Stimulated activated CD4-positive, alpha-beta T cell treated with anti-CD3 and anti-CD28 coated beads, Interleukin-4, amount 100 ng/mL, for 4 hours (primary cell): ENCODE measurements at places on chromosomes 7 and 10.

GRCh38 chr10:57049096-57049495, 688.0 kb upstream of the ZWINT start:
- no peak for DNase-seq

- DNase-seq, result no peak
Observed at GRCh38 chr7:121450631-121451198, 54.6 kb upstream of the FAM3C start.

DNA sequence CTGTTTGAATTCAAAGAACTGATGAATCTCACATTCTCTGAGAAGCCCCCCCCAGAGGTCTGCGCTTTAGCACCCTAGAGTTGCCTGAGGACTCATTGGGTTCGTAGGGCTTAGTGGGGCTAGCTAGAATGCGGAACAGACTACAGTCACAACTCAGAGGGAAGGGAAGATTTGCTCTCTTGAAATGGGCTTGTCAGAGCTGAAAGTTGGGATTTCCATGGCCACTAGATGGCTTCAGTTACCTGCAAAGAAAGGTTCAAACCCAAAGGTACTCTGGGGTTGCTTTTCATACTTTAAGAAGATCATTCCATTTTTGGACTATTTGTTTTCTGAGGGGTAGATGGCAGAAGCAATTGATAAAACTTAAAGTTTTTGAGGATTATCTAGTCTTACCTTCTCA, 205.0 kb downstream of the BBS9 start:
- no peak for DNase-seq

DNA sequence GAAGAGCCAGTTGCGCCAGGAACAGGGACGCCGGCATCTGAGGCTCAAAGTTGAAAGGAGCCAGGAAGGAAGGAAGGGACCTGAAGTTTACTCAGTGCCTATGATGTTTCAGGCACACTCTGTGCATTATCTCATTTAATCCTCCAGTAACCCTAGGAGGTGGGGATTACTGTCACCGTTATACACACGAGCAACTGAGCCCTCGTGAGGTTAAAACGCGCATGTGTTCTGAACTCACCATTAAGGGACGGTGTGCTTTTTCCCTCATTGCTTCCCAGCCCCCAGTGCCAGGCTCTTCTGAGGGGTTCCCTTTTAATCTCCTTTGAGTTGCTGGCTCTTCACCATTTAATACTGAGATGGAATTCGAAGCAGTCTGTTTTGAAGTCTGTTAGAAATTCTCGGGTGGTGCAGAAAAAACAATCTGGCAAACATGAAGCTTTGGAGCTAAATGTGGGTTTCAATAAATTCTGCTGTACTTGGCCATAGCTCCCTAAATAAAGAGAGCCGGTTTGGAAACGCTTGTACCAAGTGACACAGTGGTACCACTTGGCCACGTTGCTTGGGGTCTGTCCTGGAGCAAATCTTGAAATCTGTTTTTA, 102.2 kb downstream of the TAX1BP1 start:
- no peak for DNase-seq

DNA sequence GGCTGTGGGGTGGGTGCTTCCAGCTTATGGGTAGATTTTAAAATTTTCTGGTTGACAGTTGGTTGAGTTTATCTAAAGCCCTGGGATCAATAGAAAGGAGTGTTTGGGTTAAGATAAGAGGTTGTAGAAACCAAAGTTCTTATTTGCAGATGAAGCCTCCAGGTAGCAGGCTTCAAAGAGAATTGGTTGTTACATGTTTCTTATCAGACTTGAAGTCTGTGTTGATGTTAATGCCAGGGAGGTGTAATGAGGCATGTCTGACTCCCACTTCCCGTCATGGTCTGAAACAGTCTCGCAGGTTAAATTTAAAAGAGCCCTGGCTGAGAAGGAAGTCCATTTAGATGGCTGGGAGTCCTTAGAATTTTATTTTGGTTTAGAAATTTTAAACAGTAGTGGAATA, 165.2 kb upstream of the TMEM72 start:
- no peak for DNase-seq

DNA sequence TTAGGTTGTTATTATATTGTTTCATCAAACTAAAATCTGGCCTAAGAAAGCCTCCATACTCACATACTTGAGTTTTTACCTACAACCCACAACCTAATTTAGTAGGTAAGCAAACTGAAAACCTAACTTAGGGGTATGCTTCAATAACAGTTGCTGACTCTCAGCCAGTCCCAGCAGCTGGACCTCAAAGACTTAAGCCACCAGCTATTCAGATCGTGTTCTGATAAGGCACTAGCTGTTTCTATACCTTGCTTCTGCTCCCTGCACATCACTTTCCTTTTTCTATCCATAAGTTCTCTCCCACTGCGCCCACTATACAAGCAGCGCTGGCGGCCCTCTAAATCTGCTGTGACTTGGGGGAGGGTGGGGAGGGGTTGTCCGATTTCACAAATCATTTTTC, 42.3 kb downstream of the SUGCT start:
- DNase-seq, result no peak

DNA sequence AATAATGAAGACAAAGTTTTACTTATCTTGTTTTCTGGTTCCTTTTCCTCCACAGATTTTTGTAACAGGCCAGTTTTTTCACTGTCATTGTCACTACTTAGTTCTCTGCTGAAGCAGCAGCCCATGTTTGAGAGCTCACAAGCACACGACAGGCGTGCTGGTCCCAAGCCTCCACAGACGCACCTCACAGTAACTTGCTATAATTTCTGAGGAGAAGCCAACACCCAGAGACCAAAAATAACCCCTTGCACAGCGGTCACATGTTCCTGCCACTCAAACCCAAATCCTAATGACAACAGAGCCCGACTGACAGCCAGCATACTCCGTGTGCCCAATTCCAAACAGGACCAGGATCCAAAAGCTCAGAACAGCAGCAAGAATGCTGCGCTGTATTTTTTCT, 58.5 kb downstream of the LARP4B start:
- no peak for DNase-seq

GRCh38 chr10:42609872-42610271, 28.5 kb downstream of the ZNF33B start:
- no peak for DNase-seq

DNA sequence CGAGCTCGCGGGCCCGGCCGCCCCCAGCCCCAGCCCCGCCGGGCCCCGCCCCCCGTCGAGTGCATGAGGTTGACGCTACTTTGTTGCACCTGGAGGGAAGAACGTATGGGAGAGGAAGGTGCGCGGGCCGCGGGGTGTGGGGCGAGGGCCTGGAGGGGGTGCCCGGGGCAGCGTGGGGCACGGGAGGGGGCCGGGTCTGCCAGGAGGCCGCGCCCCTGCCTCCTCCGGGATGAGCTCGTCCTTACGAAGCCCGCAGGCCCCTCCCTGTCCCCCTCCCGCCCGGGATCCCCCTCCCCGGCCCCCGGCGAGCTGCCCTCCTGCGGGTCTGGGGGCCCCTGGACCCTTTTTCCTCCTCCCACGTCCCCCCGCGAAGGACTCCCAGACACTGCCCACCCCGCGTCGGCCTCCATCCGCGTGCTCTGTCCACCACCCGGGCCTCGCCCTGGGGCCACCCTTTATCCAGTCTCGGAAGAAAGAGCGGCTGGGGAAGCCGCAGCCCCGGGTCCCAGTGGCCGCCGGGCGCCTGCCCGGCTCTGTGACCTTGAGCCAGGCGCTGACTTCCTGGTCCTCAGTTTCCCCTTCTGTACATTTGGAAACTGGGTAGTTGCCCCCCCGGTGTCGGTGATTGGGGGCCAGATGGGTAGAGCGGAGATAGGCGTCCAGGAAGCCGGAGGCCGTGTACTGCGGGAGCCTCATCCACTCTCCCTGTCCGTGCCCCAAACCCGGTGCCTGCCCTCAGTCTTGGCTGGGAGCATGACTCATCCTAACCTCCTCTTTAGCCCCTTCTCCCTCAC, 521 bp downstream of the LIMK1 start:
- peak; percentile 27 for DNase-seq

GRCh38 chr7:44626620-44627019, 20.2 kb downstream of the OGDH start:
- DNase-seq, result no peak

DNA sequence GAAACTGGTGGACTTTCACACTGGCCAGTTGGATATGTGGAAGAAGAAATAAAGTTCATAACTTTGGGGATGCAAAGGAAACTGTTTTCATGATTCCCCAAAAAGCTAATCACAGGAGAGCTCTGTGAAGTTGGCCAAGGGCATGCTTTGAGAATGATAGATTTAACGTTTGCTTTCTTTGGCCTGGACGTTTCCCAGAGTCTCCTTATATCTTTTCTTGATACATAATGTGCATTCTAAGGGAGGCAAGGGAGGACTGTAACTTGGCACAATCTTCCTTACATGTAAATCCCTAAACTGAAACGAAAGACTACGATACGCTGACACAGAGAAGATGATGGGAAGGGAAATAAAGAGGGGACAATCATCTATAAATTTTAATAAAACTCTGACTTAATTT, 176.5 kb upstream of the INHBA start:
- DNase-seq, result no peak

DNA sequence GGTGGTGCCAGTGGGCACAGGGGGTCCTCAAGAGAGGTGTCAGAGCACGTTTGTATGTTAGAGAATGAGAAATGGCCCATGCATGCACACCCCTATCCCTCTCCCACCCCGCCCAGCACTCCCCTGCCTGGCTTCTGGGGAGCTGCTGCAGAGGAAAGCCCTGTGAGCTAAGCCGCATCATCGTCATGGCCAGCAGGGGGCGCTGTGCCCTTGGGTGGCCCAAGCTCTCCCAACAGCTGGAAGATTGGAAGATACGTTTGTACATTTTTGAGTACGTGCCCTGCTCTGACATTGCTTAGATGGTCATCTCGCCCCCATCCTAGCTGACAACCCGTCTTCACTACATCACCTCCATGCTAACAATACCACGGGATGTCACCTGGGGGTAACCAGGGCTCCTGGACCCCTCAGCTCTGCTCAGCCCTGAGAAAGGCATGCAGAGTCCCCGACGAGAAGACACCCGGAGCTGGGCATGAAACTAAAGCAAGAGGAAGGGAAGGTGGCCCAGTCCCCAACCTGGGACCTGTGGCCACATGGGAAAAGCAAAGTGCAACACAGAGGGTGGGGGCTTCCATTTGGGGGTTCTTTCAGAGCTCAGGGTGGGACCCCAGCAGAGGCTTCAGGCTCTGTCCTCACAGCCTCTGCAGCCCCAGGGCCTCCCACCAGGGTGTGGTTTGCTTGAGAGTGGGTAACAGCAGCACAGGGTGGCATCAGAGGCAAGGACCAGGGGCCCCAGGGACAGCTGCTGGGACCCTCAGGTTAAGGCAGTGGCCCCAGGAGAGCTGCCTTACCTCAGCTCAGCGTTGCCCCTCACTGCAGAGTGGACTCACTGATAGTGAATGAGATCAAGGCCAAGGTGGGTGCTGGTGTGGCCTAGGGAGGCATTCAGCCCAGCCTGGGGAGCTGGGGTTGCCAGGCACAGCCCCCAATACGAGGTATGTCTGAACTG, 136.6 kb downstream of the PTPN20 start:
- peak; percentile 66 for DNase-seq

GRCh38 chr10:88253128-88253527, 330.0 kb downstream of the RNLS start:
- DNase-seq, result no peak

DNA sequence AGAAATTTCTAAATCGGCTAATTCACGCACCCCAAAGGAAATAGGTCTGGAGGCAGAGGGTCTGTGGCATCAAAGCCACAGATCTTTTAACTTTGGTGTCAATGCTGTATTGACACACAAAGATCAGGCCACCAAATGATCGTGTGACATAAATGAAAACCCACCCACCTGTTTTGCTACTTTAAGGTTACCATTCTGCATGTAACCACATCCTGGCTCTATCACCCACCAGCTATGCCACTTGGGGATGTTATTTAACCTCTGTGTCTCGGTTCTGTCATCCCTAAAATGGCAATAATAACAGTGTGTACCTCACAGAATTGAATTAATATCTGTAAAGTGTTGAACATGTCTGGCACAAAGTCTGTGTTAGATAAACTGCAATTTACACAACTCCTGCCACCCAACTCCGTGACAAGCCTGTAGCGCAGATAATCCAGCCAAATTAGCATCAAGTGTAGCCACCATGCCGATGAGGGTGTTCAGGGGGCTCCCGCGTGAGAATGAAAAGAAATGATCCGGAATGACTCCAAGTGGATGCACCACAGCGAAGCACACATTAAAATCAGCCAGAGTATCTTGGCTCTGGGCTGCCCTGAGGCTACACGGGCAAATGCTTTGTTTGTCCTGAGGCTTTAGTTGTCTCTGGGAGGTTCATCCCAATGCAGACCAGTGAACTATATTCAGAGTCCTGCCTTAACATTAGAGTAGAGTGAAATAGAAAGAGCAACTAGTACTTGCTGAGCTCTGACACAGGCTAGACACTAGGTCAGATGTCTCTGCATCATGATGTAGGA, 158.4 kb upstream of the NEBL start:
- DNase-seq, result no peak

- no peak for DNase-seq
Observed at GRCh38 chr10:43815181-43815885, 166.7 kb upstream of the ZNF32 start.

GRCh38 chr7:44801890-44802289, 5.4 kb downstream of the PPIA start:
- no peak for DNase-seq

- DNase-seq, result no peak
Observed at GRCh38 chr10:10846504-10846900, 171.2 kb upstream of the CELF2 start.

DNA sequence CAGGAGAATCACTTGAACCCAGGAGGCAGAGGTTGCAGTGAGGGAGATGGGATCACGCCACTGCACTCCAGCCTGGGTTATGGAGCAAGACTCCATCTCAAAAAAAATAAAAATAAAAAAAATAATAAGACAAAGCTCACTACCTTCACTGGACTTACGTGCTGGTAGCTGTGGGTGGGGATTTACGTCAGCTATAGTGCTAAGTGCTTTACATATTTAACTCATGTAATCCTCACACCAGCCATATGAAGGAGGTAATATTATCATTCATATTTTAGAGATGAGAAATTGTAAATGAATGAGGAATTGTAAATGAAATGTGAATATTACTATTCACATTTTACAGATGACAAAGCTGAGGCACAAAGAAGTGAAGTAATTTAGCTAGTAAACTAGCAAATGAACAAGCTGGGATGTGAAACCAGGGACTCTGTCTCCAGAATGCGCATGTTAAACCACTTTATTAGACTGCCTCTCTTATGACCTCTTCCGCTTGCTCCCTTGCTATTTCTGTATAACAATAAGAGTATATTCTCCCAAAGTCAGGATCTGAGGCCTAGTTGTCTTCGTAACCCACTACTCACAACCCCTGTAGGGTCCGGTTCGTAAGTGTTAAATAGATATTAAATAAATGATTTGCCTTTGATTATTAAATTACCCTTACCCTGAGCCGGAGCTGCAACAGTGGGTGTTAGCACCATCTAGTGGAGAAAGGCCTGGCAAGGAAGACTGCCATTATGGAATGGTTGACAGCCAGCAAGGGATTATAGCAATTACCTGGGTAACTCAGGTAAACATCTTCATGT, 70.2 kb downstream of the HTR7 start:
- peak; percentile 4 for DNase-seq
